RWPE2 (cell line): ENCODE measurements at places on chromosomes 1 and 21.

GRCh38 chr1:184302346-184302745 is 84.5 kb upstream of the C1orf21 start:
- no peaks in the 10 kb centered on the region for H3K27me3 ChIP-seq
- no peak overlapping the region for H3K4me3 ChIP-seq
- no peaks in the 10 kb centered on the region for H3K4me1 ChIP-seq
- DNase-seq: no peak
- no peak overlapping the region for H3K27ac ChIP-seq

DNA sequence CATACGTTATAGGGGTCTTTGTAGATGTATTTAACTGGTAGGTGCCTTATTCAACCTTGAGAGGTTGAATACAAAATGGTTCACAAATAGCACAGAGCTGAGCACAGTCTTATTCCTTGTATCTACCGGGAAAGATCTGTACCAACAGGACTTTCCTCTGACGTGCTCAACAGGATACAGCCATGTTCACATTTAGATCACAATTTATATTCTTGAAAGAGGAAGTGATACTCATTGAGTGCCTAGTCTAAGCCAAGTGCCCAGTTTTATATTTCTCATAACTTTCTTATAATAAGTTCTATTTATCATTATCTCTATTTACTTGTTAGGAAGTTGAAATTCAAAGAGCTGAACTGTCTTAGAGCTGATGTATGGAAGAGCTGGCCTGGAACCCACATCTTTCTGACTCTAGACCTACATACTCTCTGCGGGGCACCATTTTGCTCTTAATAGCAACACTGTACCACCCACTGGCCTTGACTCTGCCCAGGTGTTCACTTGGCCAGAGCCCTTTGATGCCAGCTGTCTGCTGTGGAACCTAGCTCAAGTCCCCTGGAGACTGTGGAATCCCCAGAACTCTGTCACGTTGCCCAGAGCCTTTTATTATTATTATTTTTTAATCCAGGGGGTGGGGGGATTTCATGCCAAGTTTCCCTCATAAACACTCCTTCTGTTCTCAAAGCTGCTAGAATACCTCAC is 156.2 kb downstream of the TPR start:
- H3K27ac ChIP-seq: no peak overlapping the region
- no peak for DNase-seq
- H3K36me3 ChIP-seq: no peaks in the 10 kb centered on the region
- H3K4me1 ChIP-seq: no peaks in the 10 kb centered on the region
- no peaks in the 10 kb centered on the region for H3K27me3 ChIP-seq

DNA sequence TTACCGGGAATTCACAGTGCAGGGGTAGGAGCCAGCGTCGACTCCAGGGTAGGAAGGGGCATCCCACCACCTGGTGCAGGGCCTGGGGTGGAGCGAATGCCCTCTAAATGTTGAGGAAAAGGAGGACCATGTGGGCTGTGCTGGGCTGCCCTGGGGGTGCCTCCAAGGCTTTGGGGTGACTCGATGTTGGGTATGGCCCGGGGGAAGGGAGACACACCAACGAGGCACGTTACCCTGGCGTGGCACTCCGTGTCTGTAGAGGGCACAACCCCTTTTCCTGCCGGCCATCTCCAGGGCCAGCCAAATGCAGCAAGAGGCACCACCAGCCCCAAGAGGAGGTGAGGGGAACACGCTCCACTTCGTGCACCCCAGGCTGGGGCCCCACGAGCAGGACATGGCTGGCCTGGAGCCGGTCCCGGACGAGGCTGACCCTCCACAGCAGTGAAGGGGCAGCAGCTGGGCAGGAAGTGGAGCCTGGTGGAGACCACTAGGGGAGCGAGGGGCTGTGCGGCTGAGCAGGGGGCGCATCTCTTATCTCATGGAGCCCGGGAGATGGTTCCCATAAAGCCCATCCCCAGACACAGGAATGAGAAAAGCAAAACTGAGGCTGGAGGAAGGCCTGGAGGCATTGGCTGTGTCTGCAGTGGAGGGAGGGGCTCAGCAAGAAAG is 11.2 kb downstream of the ACTRT2 start:
- no peak for DNase-seq
- H3K4me3 ChIP-seq: no peak overlapping the region
- H3K27me3 ChIP-seq: peaks cover 4% of the 10 kb centered on the region

DNA sequence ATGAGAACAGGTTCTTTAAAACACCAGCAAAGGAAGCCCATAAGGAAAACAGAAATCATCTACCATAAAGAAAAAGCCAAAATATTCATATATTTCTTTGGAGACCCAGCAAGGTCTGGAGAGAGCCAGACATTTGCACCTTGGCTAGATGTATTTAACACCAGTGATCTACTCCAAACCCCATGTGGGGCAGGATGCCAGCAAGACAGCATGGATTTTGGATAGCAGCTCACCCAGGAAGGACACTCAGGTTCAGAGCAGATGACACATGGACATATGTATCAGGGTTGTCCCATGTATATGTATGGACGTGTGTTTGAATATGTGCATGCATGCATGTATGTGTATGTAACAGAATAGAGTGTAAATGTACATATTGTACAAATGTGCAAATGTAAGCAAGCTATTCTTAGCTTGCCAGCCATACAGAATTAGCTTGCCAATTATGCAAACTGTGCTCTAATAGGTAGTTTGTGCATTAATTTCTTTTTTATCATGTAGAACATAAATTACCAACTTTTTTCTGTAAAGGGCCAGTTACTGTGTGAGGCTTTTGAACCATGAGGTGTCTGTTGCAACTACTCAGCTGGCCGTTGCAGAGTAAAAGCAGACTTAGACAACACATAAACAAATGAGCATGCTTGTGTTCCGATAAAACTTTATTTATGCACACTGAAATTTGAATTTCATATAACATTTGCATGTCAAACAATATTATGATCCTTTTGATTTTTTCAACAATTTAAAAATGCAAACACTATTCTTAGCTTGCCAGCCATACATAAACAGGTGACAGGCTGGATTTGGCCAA is 73.5 kb upstream of the KAZN start:
- peaks cover 32% of the 10 kb centered on the region for H3K4me1 ChIP-seq
- H3K27ac ChIP-seq: no peak overlapping the region
- no peak for DNase-seq
- no peak overlapping the region for H3K4me3 ChIP-seq
- H3K27me3 ChIP-seq: no peaks in the 10 kb centered on the region

- no peak overlapping the region for H3K4me3 ChIP-seq
- no peak overlapping the region for H3K27ac ChIP-seq
- peaks cover 7% of the 10 kb centered on the region; the same call in 1 of the 2 replicates for H3K36me3 ChIP-seq
- DNase-seq: no peak
- no peaks in the 10 kb centered on the region for H3K27me3 ChIP-seq
Observed at GRCh38 chr1:98672189-98672588, 10.7 kb downstream of the SNX7 start.

- DNase-seq: no peak
- H3K27ac ChIP-seq: no peak overlapping the region
- no peaks in the 10 kb centered on the region for H3K36me3 ChIP-seq
- no peaks in the 10 kb centered on the region for H3K27me3 ChIP-seq
Observed at GRCh38 chr21:34343838-34344381, 19.9 kb upstream of the KCNE2 start.

DNA sequence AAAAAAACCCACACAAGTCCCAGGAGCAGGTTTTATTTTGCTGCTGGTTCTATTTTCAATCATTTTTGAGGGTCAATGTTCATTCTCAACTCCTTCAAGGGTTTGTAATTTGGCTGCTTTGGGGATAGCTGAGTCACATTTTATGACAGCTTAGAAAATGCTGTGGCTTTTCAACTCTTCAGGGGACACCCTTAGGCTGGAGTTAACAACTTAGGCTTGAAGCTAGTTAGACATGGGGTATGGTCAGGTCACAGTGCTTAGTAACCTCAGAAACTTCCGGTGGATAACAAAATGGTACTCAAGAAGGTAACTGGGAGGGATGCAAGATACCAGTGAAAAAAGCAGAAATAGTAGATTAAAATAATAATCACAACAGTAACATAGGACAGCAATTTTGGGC is 308.8 kb downstream of the HHIPL2 start:
- H3K27ac ChIP-seq: no peak overlapping the region
- peaks cover 9% of the 10 kb centered on the region for H3K4me1 ChIP-seq
- no peak overlapping the region for H3K4me3 ChIP-seq
- H3K36me3 ChIP-seq: no peaks in the 10 kb centered on the region
- DNase-seq: no peak

DNA sequence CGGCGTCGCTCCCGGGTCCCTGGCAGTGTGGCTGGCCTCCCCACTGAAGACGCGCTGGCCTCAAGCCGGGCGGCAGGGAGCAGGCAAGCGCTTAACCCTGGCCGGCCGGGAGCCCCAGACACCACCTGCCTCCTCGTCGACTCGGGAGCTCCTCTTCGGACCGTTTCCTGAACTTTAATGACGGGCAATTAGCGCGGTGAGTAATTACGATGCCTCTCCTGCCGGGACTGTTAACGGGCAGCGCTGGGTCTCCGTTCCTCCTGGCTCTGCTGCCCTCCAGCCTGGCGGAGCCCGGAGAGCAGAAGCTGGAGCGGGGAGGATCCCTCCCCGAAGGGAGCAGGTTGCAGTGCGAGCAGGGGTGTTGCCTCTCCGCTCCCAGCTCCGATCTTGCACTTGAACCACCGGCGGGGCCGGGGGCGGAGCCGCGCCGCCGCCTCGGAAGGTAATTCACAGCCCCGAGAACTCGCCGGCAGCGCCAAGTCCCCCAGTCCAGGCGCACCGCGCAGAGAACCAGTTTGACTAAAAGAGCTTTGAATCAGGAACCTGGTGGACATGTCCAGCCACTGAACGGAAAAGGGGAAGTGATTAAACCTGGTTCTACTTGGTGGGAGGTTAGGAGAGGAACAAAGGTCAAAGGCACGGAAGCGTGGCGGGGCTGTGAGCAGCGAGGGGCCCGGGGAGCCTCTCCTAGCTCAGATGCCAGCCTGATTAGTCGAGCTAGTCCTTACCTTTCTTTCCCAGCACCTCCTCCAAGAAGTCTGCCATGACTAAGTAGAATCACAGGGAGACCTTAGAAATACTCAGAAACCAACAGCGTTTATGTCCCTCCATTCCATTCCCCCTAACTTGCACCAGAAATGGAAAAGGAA is 18.3 kb upstream of the PLEKHA6 start:
- no peak overlapping the region for H3K27ac ChIP-seq
- H3K4me1 ChIP-seq: no peaks in the 10 kb centered on the region
- peak overlapping the region; percentile 22 for H3K4me3 ChIP-seq
- DNase-seq: no peak
- H3K36me3 ChIP-seq: no peaks in the 10 kb centered on the region
- H3K27me3 ChIP-seq: no peaks in the 10 kb centered on the region

- H3K36me3 ChIP-seq: no peaks in the 10 kb centered on the region
- H3K4me3 ChIP-seq: no peak overlapping the region
- no peak overlapping the region for H3K27ac ChIP-seq
- no peaks in the 10 kb centered on the region for H3K27me3 ChIP-seq
- H3K4me1 ChIP-seq: no peaks in the 10 kb centered on the region
Observed at GRCh38 chr1:212915245-212916091, 34.9 kb upstream of the VASH2 start.

DNA sequence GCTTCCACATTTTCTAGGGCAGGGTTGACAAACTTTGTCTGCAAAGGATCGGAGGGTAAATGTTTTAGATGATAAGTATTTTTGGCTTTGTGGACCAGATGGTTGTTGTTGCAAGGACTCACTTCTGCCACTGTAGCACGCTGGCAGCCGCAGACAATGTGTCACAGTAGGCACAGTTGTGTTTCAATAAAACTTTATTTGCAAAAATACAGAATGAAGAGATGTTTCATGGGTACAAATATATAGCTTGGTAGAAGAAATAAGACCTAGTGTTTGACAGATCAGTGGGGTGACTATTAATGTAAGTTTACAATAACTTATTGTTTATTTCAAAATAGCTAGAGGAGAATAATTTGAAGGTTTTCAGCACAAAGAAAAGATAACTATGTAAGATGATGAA is 127.8 kb downstream of the GRIK3 start:
- no peaks in the 10 kb centered on the region for H3K27me3 ChIP-seq
- H3K36me3 ChIP-seq: no peaks in the 10 kb centered on the region
- no peak overlapping the region for H3K27ac ChIP-seq
- no peak overlapping the region for H3K4me3 ChIP-seq
- H3K4me1 ChIP-seq: no peaks in the 10 kb centered on the region

GRCh38 chr1:8870103-8870502 is 8.4 kb downstream of the ENO1 start:
- peaks cover 43% of the 10 kb centered on the region for H3K4me1 ChIP-seq
- no peak overlapping the region for H3K4me3 ChIP-seq
- peaks cover 98% of the 10 kb centered on the region for H3K36me3 ChIP-seq
- no peak for DNase-seq

- H3K4me3 ChIP-seq: no peak overlapping the region
- no peaks in the 10 kb centered on the region for H3K4me1 ChIP-seq
- no peaks in the 10 kb centered on the region for H3K27me3 ChIP-seq
Observed at GRCh38 chr1:198135366-198135765, 21.4 kb upstream of the NEK7 start.

DNA sequence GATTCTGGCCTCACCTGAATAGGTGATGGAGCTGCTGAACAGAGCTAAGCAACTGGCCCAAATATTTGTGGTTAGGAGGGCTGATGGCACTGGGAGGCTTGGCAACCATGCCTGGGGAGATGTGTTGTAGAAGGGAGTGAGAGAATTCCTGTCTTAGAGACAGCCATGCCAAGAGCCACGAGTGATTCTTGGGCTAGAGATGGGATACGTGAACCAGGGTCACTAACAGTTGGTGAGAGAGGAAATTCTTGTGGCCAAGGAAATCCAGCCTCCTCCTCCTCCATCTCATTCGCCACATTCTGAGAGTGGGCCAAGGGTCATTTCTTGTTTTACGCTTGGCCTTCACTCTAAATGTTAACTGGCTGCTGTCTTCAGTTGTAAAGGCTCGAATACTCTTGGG is 46.3 kb downstream of the NGF start:
- H3K27ac ChIP-seq: no peak overlapping the region
- H3K4me3 ChIP-seq: no peak overlapping the region
- DNase-seq: no peak
- H3K4me1 ChIP-seq: no peaks in the 10 kb centered on the region

GRCh38 chr1:155253797-155254196 is 1.5 kb downstream of the ENTREP3 start:
- H3K4me3 ChIP-seq: peak overlapping the region; percentile 57
- no peak for DNase-seq
- peaks cover 5% of the 10 kb centered on the region for H3K4me1 ChIP-seq
- H3K36me3 ChIP-seq: peaks cover 29% of the 10 kb centered on the region

GRCh38 chr1:53979712-53980450 is 33.7 kb downstream of the LRRC42 start:
- H3K4me1 ChIP-seq: no peaks in the 10 kb centered on the region
- no peak for DNase-seq
- H3K27me3 ChIP-seq: no peaks in the 10 kb centered on the region
- H3K27ac ChIP-seq: no peak overlapping the region
- no peak overlapping the region for H3K4me3 ChIP-seq

DNA sequence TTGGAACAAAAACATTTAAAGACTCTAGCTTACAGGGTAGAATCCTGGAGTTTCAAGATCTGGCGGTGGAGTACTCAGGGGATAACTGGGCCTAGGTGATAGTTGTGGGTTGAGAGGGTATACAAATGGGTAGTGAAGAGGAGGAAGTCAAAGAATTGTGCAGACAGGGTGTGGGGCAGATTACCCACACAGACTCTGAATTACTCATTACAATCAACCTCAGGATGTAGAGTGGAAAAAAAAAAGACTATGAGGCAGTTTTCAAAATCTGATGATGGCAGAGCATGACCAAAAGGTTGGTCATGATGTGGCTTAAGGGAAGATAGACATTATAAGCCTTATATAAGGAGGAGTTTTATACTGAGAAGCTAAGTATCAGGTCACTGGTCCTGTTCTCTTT is 44.1 kb upstream of the GLIS1 start:
- no peaks in the 10 kb centered on the region for H3K4me1 ChIP-seq
- H3K4me3 ChIP-seq: no peak overlapping the region
- H3K27me3 ChIP-seq: no peaks in the 10 kb centered on the region
- H3K27ac ChIP-seq: no peak overlapping the region

GRCh38 chr1:162196387-162196786 is 126.9 kb downstream of the NOS1AP start:
- H3K4me1 ChIP-seq: no peaks in the 10 kb centered on the region
- DNase-seq: no peak
- H3K4me3 ChIP-seq: no peak overlapping the region
- H3K27me3 ChIP-seq: no peaks in the 10 kb centered on the region
- H3K27ac ChIP-seq: no peak overlapping the region
